ENCODE measurements at places on chromosomes 11 and 22. TPM values are rescaled to one million over a fixed set of nuclear protein-coding genes. Genes with fewer than 3 reads are reported as not detected.
A peak's percentile ranks its signal among the peaks of the same experiment; 100 is the strongest.

DNA sequence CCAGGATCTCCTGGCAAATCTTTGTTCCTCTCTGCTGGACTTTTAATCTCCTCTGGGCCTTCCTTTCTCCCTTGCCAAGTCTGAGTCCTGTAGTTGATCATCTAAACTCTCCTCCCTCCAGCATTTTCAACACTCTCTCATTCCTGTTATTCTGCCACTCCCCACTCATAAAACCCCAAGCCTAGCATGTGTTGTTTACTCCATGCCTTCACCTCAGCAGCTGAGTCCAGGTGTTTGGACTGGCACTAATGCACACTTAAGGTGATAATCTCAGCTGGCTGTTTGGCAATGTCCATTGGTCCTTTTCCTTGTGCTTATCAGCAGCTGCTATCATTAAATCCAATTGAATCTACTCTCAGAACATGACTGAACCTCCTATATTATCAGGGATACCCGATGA, 876.8 kb upstream of the TENM4 start:
- DNase-seq: no peak

The TNKS1BP1 gene
- 72.2 TPM for total RNA-seq

- DNase-seq: no peak
Observed at GRCh38 chr11:127926721-127927120, 660.6 kb downstream of the ETS1 start.

The GLYAT gene
- total RNA-seq: 0.10 TPM

DNA sequence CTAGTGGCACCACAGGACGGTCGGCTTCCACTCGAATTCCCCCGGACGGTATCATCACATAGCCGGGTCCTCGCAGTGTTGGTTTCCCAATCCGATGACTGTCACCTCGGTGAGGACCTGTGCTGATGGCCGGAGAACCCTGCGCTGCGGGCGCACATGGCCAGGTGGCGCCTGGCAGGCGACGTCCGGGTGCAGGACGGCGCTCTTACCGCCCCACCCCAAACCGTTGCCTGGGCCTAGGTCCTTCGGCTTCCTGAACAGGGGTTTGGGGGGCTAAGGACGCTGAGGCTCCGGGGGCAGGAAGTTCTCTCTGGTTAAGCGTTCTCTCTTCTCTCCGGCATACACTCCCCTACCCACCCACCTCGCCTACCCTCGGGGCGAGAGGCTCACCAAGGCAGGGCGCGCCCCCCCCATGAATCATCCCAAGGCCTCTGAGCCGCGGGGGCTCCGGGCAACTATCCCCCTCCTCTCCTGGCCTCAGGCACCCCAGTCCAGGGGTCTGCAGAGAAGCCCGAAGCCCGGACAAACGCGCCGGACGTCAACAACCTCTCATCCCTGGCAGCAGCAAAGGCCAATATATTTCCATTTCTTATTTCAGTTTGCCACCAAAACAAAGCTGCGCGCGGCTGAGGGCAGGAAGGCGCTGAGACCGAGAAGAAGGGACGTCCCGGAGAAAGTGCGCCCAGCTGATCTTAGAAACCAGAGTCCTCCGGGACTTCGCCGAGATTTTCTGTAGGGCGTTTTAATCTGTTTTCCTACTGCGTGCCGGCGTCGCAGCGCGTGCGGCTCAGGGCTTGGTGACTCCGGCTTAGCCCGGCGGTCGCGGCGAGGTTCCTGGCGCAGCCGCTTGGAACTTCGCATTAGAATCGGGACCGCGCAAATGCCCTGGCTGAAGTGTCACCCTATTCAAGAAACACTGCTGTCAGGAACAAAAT, 5.6 kb downstream of the ALX4 start:
- DNase-seq: peak; percentile 73

The H19 gene
- 0.76 TPM for total RNA-seq

DNA sequence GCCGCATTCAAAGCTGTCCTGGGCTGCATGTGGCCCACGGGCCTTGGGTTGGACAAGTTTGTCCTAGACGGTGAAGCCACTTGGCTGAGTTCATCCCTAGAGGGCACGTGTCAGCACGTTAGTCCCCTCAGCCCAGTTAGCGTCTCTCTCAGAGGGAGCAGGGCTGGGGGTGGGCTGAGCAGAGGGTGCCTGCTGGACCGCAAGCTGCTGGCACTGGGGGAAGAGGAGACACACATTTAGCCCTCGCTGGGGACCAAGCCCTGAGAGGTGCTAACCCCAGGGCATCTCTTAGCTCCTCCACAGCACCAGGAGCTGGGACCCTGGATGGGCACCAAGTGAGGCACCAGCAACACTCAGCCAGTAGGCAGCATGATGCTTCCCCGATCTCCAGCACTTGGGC, 107.0 kb downstream of the SHANK2 start:
- DNase-seq: no peak

The B4GALNT4 gene
- 92.6 TPM for total RNA-seq

The GAL3ST3 gene
- total RNA-seq: 48.0 TPM

GRCh38 chr22:30732426-30732825, 37.8 kb downstream of the OSBP2 start:
- DNase-seq: peak; percentile 41

DNA sequence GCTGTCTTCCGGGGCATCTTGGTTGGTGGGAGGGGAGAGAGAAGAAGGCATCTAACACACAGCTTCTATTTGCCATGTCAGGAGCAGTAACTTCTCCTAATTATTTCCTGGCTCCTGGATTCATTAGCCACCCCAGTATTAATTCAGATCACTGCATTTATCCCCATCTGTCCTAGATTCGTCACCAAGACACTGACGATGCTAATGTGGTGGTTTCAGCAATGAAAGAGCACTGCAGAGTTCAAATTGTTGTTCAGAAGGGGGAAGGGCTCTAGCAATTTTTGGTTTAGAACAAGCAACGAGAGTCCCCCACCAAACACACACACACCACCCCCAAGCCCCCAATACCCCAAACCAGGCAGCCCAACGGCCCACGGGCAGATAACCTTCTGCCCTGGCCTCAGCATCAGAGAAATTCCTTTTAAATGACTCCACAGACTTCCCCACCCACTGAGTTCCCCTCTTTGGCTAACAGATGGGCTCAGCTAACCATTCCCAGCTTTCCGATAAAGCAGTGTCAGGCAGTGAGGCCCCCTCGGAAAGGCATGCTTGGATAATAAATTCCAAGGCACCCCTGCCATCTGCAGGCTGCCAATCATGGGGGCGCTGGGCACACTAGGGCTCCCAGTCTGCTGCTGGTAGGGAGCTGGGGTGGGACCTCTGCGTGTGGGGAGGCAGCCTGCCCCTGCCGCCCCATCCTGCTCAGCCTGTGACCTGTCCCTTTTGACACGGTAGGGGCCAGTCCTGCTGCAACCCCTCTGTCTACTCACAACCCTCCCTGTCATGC, 453.5 kb downstream of the MIAT start:
- peak; percentile 40 for DNase-seq
